ENCODE measurements at places on chromosomes 7 and 10.

DNA sequence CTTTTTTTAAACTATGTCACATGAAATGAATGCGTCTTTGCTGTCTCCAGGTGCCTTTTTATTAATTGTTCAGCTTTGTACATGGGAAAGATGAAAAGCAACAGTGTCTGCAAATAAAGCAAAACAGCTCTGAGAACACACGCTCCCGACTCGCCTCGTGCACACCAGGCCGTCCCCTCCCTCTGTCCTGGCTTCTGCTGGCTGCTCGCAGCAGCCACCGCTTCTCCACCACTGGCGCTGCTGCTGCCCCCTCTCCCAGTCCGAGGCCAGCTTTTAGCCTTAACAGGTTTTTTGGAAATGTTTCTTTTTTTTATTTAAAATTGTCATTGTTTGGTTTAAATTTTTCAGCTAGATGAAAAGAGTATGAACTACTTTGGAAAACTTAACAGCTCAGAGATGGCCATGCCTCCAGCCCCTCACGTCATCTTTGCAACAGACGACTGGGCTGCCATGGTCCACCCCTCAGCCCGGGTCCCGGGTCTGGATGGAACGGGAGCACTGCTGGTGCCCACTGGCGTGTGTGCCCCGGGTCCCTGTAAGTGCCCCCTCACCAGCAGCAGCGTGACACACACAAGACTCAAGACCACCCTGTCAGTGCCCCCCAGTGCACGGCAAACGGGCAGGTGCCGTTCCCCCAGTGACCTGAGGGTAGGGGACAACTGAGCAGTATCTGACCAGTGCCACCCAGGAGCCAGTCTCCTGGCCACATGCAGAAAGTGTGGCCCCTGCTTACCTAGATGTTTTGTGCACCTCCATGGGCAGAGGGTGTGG is 415.6 kb upstream of the FOXK1 start:
- H3K27ac ChIP-seq: no peak overlapping the region
- H3K36me3 ChIP-seq: no peaks in the 10 kb centered on the region
- no peaks in the 10 kb centered on the region for H3K4me1 ChIP-seq
- peaks cover 5% of the 10 kb centered on the region for H3K27me3 ChIP-seq

DNA sequence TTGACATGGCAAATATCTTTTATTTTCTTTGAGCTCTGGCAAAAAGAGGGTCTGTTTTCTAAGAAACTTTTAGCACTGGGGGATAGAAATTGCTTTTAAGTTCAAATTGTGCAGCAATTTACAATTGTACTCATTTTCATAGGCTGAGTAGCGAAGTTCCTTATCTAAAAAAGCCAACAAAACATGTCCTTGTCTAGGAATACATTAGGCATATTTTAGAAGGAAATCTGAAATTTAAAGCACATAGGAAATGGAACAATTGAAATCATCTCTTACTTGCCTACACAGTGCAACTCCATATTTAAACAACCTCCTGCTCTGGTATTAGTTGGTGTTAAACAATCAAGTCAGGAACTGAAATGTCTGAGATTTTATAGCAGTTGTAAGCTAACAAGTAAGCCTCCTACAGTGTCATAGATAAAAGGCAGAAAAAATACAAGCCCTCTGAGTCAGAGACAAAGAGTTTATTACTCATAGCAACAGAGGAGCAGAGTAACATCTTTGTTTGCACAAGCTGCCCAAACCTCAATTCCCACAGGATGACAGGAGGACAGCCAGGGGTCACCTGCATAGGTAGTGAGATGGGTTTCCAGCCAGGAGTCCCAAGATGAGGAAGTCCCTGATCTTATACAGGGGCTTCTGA is 280.2 kb upstream of the HGF start:
- H3K36me3 ChIP-seq: no peaks in the 10 kb centered on the region
- no peak overlapping the region for H3K27ac ChIP-seq
- H3K4me1 ChIP-seq: no peaks in the 10 kb centered on the region

GRCh38 chr10:52523696-52524095 is 209.6 kb downstream of the DKK1 start:
- H3K4me1 ChIP-seq: no peaks in the 10 kb centered on the region
- H3K4me3 ChIP-seq: no peak overlapping the region
- DNase-seq: no peak
- no peaks in the 10 kb centered on the region for H3K36me3 ChIP-seq
- H3K27ac ChIP-seq: no peak overlapping the region

- peaks cover 4% of the 10 kb centered on the region for H3K4me1 ChIP-seq
- H3K27ac ChIP-seq: no peak overlapping the region
- no peak for DNase-seq
- no peaks in the 10 kb centered on the region for H3K27me3 ChIP-seq
These were observed 94.0 kb upstream of the PPP2R2D start for GRCh38 chr10:131806646-131807317.

- no peak overlapping the region for H3K4me3 ChIP-seq
- no peaks in the 10 kb centered on the region for H3K36me3 ChIP-seq
- DNase-seq: no peak
- H3K27me3 ChIP-seq: peaks cover 41% of the 10 kb centered on the region
These were observed 12.2 kb upstream of the SLC35B4 start for GRCh38 chr7:134328900-134329299.

GRCh38 chr7:81882086-81882485 is 112.2 kb upstream of the HGF start:
- peaks cover 11% of the 10 kb centered on the region for H3K36me3 ChIP-seq
- no peaks in the 10 kb centered on the region for H3K27me3 ChIP-seq
- no peak overlapping the region for H3K4me3 ChIP-seq
- H3K27ac ChIP-seq: no peak overlapping the region
- no peaks in the 10 kb centered on the region for H3K4me1 ChIP-seq
- DNase-seq: no peak

DNA sequence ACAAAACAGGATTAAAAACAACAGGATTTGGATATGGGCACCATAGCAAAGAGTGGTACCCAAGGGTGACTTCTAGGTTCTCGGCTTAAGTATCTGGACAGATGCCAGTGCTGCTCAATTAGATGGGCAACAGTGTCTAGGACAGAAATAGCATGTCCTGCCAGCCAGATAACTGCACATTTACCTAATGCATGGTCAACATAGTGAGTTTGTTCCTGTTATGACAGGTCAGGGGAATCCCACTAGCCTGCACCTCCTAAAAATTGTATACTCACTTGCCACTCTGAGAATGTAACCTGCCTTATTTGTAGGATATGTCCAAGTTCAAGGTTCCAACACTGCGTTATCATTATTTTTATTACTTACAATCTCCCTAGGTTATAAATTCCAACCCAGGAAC is 471.7 kb downstream of the GRM8 start:
- peaks cover 7% of the 10 kb centered on the region for H3K27me3 ChIP-seq
- no peak overlapping the region for H3K27ac ChIP-seq
- H3K4me3 ChIP-seq: no peak overlapping the region
- no peak for DNase-seq
- no peaks in the 10 kb centered on the region for H3K36me3 ChIP-seq
- H3K4me1 ChIP-seq: no peaks in the 10 kb centered on the region

- H3K27me3 ChIP-seq: no peaks in the 10 kb centered on the region
- no peak overlapping the region for H3K27ac ChIP-seq
- H3K36me3 ChIP-seq: no peaks in the 10 kb centered on the region
These were observed 534.2 kb upstream of the C7orf33 start for GRCh38 chr7:148056406-148056805.

DNA sequence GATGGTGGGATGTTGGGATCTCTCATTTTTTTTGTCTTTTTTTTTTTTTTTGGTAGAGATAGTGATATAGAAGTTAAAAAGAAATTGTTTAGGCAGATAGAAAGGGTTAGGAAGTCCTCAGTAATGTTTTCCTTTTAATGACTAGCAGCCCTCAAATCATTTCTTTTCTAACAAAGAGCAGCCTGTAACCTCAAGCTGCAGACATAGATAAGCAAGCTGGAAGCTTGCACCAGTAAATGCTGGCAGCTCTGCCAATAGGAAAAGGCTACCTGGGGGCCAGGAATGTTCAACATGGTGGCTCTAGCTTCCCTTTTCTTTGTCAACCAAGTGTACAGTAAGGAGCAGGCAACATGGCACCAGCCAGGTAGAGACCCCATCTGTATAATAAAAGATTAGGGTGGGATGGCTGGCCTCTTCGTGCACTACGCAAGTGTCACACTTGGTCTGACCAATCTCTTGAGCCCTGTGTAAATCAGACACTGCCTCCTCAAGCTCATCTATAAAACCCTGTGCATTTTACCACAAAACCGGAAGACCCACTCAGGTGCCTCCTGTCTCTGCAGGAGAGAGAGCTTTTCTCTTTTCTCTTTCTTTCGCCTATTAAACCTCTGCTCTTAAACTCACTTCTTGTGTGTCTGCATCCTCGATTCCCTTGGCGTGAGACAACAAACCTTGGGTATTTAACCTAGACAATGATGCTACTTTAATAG is 212.9 kb downstream of the SNX10 start:
- no peak overlapping the region for H3K27ac ChIP-seq
- no peak for DNase-seq
- H3K4me1 ChIP-seq: no peaks in the 10 kb centered on the region
- no peaks in the 10 kb centered on the region for H3K36me3 ChIP-seq
- no peak overlapping the region for H3K4me3 ChIP-seq

GRCh38 chr7:112500619-112501018 is 19.8 kb downstream of the LSMEM1 start:
- H3K27ac ChIP-seq: no peak overlapping the region
- no peaks in the 10 kb centered on the region for H3K36me3 ChIP-seq
- no peaks in the 10 kb centered on the region for H3K4me1 ChIP-seq
- H3K4me3 ChIP-seq: no peak overlapping the region
- no peak for DNase-seq
- H3K27me3 ChIP-seq: peaks cover 53% of the 10 kb centered on the region

DNA sequence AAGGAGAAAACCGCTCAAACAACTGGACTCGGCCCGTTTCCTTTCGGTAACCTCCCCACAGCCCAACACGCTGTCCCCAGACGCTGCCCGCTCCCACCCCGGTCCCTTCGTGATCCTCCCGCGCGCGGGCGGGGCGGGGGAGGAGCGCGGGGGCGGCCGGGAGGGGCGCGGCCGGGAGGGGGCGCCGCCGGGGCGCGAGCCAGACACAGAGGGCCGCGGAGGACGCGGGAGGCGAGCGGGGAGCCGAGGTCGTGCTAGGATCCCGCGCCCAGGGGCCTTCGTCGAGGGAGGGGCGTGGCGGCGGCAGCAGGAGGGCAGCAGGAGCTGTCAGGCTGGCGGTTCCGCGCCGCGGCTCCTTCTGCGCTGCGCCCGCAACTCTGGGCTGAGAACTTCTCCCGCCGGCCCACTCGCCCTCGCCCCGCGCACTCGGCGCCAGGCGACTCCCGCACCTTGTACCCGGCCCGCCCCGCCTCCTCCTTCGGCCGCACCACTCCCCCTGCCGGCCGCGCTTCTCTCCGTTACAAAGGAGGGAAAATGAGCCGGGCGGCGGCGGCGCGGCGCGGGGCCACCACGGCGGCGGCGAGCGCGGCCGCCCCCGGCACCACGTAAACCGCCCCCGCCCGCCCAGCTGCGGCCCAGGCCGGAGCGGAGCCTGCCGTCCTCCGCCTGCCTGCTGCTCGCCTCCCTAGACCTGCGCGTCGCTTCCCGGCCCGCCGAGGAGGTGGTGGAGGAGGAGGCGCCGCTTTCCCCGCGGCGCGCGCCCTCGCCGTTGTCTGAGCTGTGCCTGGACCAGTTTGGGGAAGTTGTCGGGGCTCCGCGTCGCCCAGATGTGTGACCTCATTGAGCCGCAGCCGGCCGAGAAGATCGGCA is at the start of gene CDK14:
TSS of gene CDK14 (plus strand) at position 521 of the 870 bp plus-strand sequence. CDS start at position 828, 307 bp downstream.
- H3K4me1 ChIP-seq: peaks cover 2% of the 10 kb centered on the region
- H3K36me3 ChIP-seq: no peaks in the 10 kb centered on the region

DNA sequence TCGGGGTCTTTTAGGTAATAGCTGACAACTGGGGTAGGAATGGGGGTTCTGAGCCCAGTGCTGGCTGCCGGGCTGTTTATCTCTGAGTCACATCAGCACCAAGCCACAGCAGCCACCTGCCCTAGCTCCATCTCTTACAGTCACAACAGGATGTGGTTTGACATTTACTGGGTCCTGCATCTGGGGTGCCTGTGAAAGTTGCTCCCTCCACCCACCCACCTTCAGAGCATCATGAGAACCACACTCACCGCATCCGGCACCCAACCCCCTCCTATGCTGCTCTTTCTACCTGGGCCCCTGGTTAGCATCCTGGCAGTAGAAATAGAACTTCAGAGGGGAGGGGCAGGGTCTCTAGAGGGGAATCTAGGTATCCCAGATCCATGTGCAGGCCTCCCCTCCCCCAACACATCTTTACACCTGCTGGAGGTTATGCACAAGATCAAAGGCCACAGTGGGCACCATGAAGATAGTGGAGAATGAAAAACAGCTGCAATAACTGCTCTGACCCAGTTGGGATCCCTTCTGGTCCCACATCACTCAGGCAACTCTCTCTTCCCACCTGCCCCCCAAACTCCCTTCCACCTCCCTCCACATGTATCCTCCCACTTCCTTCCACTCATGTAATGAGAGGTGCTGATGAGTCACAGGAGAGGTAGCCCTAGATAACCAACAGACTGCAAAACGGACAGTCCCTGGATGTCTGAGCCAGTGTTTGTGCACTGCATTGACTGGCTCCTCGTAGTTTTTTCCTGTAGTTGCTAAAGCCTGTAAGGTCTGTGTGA is 38.2 kb downstream of the PRSS2 start:
- peak overlapping the region; percentile 86 for H3K4me3 ChIP-seq
- H3K27me3 ChIP-seq: no peaks in the 10 kb centered on the region
- H3K36me3 ChIP-seq: peaks cover 13% of the 10 kb centered on the region
- H3K4me1 ChIP-seq: peaks cover 70% of the 10 kb centered on the region
- DNase-seq: peak; percentile 95
- peak overlapping the region; percentile 94 for H3K27ac ChIP-seq

- H3K27ac ChIP-seq: peak overlapping the region; percentile 75
- peaks cover 68% of the 10 kb centered on the region for H3K4me1 ChIP-seq
- DNase-seq: no peak
- H3K4me3 ChIP-seq: peak overlapping the region; percentile 33
These were observed 186.0 kb downstream of the JAZF1 start for GRCh38 chr7:27994639-27995038.

- no peak for DNase-seq
- peak overlapping the region; percentile 62 for H3K27ac ChIP-seq
- peaks cover 5% of the 10 kb centered on the region for H3K36me3 ChIP-seq
- peak overlapping the region; percentile 66 for H3K4me3 ChIP-seq
These were observed 34.4 kb upstream of the ARMS2 start for GRCh38 chr10:122419876-122420623.

DNA sequence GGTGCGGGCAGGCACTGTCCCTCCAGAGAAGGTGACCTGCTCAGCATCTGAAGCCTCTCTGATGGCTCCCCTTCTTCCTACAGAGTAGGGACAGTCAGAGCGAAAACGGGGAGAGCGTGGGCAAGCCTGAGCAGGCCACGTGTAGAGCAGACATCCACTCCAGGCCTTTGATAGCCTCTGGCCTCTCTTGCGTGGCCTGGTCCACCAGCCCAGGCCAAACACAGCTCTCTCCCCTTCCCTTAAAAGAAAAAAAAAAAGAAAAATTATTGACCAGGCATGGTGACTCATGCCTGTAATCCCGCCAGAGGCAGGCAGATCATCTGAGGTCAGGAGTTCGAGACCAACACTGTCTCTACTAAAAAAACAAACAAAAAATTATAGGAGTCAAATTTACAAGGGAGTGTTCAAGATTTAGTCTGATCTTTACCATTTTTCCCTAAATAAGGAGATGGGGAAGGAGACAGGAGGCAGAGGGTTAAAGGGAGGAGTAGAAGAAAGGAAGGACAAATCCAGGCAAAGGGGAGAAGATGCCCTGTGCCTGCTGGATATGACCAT is 84.8 kb downstream of the PLXNA4 start:
- DNase-seq: no peak
- no peaks in the 10 kb centered on the region for H3K36me3 ChIP-seq
- H3K27me3 ChIP-seq: no peaks in the 10 kb centered on the region
- peak overlapping the region; percentile 61 for H3K27ac ChIP-seq
- peaks cover 54% of the 10 kb centered on the region for H3K4me1 ChIP-seq

GRCh38 chr7:50921114-50921813 is 138.6 kb upstream of the GRB10 start:
- no peaks in the 10 kb centered on the region for H3K4me1 ChIP-seq
- no peaks in the 10 kb centered on the region for H3K36me3 ChIP-seq
- no peak overlapping the region for H3K4me3 ChIP-seq
- H3K27me3 ChIP-seq: no peaks in the 10 kb centered on the region
- H3K27ac ChIP-seq: no peak overlapping the region
- DNase-seq: no peak

Measured in natural killer cell treated with Interleukin-12 subunit alpha and Interleukin-12 subunit beta and Interleukin-15 and Interleukin-18, amount 100 ng/mL, for 72 hours (primary cell).